Fibroblast of skin of right biceps (primary cell): ENCODE measurements at places on chromosomes 3 and 15.
A peak's percentile ranks its signal among the peaks of the same experiment; 100 is the strongest.

DNA sequence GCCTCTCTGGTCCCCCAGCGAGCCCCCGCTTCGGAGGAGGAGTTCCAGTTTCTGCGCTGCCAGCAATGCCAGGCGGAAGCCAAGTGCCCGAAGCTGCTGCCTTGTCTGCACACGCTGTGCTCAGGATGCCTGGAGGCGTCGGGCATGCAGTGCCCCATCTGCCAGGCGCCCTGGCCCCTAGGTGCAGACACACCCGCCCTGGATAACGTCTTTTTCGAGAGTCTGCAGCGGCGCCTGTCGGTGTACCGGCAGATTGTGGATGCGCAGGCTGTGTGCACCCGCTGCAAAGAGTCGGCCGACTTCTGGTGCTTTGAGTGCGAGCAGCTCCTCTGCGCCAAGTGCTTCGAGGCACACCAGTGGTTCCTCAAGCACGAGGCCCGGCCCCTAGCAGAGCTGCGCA is 3.5 kb downstream of the PML start:
- DNase-seq, result no peak

DNA sequence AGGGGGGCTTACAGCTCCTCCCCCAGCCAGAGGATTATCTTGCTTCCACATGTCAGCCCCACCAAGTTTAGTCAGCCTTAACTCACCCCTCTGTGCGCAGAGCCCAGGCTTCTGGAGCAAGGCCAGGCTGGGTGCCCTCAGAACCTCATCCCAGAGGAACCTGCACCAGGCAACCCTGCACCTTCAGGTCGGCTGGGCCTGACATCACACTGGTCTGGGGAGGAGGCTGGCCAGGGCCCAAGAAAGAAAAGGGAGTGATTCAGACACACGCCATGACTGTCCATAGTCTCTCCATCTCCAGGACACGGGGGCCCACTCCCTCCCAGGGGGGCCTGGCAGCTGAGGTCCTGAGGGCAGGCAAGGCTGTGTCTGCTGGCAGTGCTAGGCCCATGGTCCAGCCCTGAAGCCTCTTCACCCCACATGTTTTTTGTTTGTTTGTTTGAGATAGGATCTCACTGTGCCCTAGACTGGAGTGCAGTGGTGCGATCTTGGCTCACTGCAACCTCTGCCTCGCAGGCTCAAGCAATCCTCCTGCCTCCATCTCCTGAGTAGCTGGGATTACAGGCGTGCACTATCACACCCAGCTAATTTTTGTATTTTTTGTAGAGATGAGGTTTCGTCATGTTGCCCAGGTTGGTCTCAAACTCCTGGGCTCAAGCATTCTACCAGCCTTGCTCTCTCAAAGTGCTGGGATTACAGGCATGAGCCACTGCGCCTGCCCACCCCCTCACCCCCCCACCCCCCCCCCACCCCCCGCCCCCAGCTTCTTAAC is 11.1 kb downstream of the TNK2 start:
- peak; percentile 67 for DNase-seq

- no peak for DNase-seq
Measured at GRCh38 chr15:81038975-81039607, 38.4 kb downstream of the TLNRD1 start.

DNA sequence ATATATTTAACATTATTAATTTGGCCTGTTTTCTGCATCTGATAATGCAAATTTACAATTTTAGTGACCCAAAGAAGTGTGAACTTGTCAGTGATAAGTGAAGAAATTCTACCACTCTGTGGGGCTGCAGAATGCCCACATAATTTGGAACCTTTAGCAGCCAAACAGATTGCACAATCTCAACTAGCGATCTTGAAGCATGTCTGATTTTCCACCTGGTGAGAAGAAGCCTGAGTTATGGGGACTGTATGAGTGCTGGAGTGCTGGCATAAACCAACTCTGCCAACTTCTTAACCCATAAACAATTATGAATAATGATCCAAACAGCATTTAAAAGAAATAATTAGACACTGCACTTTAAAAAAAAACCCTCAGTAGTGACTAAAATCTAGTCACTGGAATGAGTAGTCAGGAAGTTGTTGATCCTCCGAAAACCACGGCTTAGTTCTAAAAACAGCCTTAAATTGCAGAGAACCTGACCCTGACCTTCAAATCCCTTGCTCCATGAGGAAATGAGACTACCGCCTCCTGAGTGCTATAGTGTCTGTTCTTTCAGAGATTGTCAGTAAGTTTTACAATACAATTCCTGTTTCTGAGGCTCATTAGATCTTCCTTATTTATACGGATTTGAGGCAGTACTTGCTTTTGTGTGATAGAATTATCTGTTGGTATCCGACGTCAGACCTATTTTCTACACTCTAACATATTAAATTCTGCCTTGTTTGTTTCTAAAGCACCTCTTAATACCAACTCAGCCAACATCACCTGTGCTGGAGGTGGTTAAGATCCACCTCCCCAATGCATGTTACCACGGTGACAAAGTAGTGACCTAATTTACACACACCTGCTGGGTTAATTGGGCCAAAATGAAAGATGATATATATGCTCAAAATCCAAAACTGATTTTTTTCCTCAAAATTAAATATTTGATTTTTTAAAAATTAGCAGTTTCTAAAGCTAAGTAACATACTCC is 267.7 kb downstream of the ZBTB20 start:
- DNase-seq, result peak; percentile 69

DNA sequence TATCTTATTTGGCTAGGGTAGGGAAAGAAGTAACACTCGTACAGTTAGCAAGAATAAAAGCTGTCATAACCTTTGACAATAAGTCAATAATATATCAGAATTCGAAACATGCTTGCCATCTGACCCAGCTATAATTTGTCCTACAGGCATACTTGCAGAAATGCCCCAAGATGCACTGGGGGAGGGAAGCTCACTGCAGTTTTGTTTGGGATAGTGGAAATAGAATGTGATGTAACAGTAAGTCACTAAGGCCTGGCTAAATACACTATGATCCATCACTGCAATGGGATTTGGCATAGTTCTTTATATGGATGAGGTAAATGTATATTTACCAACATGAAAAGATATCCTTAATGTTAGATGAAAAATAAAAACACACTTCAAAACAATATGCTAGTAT is 25.5 kb upstream of the TMOD3 start:
- DNase-seq, result peak; percentile 6

GRCh38 chr3:197501879-197502620 is 53.7 kb downstream of the BDH1 start:
- peak; percentile 65 for DNase-seq

DNA sequence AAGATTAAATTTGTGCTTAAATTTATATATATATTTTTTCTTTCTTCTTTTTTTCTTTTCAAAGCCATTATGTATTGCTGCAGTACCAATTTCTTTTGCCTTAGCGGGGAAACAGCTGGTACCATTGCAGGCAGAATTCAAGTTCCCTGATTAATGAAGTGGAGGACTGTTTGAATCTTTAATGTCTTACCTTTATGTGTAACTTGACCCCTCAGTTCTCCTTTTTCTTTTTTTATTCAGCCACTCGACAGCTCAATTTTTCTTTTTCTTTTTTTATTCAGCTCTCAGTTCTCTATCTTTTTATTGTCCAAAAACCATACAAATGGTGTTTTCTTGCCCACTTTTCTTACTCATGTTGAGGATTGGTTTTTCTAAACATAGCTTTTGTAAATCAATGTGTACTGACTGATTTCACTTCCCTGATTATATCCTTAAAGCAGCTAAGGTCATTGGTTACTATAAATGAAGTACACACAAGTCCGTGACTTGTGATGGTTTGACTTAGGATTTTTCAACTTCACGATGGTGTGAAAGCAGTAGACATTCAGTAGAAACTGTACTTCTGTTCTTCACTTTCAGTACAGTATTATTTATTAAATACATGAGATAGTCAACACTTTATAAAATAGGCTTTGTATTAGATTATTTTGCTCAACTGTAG is 22.8 kb downstream of the ATP2C1 start:
- no peak for DNase-seq

DNA sequence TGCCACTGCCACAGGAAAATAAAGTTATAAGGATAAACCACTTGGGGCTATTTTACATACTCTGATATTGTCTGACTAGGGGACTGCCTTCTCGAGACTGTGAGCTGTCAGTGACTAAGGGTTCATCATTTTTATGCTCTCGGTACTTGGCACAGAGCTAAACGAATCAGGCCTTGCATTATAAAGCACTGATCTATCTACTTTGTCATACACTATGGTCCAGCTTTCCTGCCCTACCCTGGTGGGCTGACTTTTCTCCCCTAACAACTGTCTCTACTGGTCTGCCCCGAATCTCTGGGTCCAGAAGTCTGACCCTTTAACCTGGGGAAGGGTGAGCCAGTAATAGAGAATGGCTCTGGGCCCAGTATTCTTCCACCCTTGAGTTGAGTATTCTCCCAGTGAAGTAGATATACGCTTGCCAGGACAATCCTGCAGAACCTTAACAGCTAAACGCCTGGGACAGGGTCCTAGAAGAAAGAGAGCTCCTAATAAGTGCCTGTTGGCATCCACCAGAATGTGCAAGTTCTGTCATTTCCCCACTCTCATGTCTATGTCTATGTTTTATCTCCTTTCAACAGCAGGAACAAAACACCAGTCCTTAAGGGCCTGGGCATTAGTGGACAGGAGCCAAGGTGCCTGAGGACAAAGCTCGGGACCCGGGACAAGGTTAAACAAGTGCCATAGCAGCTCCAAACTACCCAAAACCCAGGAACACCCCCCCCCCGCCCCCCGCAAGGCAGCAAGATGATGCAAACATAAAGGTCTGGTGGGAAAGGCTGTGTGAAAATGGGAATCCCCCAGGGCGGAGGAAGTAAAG is 1.2 kb downstream of the LARP6 start:
- peak; percentile 84 for DNase-seq

GRCh38 chr3:58564456-58565160 is 12.6 kb downstream of the FAM107A start:
- peak; percentile 93 for DNase-seq

DNA sequence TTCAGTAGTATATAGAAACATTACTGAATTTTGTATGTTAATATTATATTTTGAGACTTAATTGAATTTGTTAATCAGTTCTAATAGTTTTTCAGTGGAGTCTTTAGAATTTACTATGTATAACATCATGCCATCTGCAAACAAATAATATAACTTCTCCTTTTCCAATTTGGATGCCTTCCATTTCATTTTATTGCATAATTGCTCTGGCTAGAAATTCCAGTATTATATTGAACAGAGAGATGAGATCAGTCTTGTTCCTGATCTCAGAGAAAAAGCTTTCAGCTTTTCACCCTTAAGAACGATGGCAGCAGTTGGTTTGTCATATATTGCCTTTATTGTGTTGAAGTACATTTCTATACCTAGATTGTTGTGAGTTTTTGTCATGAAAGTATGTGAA is 40.4 kb downstream of the OR4F15 start:
- no peak for DNase-seq

DNA sequence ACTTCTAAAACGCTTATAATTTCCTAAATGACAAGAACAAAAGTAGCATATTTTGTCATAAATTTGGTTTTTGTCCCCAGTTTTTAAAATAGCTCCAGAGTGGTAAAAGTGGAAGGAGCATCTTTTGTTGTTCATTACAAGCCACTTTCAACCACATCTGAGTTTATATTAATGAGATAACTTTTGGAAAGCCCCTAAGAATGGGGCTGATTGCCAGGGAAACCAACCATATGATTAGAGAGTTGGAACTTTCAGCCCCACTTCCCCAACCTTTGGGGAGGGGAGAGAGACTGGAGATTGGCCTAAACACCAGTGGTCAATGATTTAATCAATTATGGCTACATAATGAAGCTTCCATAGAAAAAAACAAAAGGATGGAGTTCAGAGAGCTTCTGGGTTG is 57.4 kb downstream of the CPA3 start:
- DNase-seq, result no peak

DNA sequence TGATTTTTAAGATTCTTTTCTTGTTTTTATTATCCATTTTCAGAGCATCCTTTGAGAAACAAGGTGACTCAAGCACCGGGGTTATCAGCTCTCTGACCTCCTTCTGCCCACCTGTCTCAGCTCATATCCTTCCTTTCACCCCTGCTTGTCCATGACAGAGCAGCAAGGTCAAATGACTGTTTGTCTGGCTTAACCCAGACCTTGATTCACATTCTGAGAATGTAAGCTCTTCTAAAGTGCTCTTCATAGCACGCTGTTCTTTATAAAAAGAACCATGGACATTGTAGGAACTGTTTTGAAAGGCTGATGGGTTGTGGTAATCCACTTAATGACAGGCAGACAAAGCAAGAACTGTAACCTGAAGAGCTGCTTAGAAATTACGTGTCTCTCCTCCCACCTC is 122.5 kb downstream of the CHST2 start:
- no peak for DNase-seq

DNA sequence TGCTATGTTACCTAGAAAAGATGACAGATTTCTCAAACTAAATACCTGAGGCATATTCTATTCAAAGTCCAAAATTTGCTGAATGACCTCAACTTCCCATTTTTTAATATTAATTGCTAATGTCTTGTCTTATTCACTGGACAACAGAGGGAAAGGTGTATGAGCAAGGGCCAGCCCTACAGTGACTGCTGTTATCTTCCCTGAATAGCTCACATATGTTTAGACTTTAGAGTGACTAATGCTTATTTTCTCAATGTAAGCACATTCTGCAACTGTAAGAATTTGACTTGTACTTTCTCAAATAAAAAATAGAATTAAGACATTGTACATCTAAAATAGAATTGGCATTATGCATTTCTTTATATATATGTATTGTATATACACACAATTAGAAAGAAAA is 26.5 kb upstream of the AADACL2 start:
- no peak for DNase-seq

DNA sequence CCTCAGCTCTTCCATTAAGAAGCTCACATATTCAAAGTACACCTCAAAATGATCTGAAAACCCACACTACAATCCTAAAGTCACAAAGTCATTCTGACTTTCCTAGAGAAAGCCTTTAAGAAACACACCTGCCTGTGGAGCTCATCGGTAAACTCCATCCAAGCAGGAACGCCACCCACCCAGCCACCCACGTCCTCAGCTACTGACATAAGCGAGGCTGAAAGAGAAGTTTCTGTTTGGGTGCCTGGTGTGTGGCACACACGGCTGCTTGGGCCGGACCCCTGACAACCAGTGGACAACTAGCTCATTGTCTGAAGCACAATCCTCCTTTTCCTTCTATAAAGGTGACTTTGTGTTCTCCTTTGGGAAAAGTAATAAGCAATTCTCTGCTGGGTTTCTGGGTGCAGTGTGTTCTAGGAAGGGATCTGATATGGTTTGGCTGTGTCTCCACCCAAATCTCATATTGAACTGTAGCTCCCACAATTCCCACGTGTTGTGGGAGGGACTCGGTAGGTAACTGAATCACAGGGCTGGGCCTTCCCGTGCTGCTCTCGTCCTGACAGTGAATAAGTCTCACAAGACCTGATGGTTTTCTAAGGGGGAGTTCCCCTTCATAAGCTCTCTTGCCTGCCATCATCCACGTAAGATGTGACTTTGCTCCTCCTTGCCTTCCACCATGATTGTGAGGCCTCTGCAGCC is 26.1 kb downstream of the FAM174B start:
- no peak for DNase-seq

DNA sequence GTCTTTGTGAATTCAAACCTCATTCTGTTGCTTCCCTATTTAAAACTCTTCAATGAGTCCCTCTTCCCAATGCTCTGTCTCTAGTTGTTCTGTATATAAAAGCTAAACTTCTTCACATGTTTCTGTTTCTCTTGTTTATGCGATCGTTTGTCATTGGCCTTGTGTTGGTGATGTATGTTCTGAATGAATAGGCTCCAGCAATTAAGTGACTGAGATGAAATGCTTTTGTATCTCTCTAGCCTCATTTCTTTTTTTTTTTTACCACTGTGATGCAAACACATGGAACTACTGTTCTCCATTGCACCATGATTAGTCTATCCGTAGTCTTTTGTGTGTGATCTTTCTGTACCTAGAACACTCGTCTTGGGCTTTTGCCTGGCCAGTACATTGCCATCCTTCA is 380.5 kb upstream of the TPRG1 start:
- DNase-seq, result no peak
